ENCODE measurements at places on chromosomes 3 and 15.

GRCh38 chr15:58472821-58473581 lies 41.2 kb downstream of the LIPC start:
- no peaks in the 10 kb centered on the region for H3K27me3 ChIP-seq
- no peak overlapping the region for H3K4me3 ChIP-seq
- H3K36me3 ChIP-seq = no peaks in the 10 kb centered on the region
- peaks cover 31% of the 10 kb centered on the region for H3K4me1 ChIP-seq

- H3K4me1 ChIP-seq = no peaks in the 10 kb centered on the region
- no peak overlapping the region for H3K4me3 ChIP-seq
- no peaks in the 10 kb centered on the region for H3K27me3 ChIP-seq
- peak; percentile 8 for DNase-seq
These were observed 35.9 kb downstream of the SATB1 start for GRCh38 chr3:18389108-18389733.

- no peaks in the 10 kb centered on the region for H3K27me3 ChIP-seq
- no peak for DNase-seq
- H3K27ac ChIP-seq = no peak overlapping the region
- no peaks in the 10 kb centered on the region for H3K4me1 ChIP-seq
- no peak overlapping the region for H3K4me3 ChIP-seq
These were observed 336.1 kb downstream of the MFSD1 start for GRCh38 chr3:159137949-159138348.

DNA sequence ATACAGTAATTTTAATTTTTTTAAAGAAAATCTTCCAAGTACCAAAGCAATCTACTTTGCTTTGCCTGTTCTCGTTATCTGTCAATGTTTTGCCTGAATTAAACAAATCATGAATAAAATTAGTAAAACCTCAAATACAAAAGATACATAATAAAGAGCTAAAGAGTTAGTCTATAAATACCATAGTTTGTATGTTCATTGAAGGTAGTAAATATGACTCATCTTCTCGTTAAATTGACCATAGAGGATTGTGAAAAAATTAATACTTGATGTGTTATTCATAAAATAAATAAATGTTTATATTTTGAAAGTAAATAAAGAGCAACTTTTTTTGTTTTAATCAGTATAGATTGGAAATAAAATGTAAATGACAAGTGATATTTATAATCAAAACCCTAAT lies 246.5 kb upstream of the PLSCR5 start:
- H3K4me1 ChIP-seq = no peaks in the 10 kb centered on the region
- no peak overlapping the region for H3K4me3 ChIP-seq
- H3K27ac ChIP-seq = no peak overlapping the region
- H3K27me3 ChIP-seq = no peaks in the 10 kb centered on the region

DNA sequence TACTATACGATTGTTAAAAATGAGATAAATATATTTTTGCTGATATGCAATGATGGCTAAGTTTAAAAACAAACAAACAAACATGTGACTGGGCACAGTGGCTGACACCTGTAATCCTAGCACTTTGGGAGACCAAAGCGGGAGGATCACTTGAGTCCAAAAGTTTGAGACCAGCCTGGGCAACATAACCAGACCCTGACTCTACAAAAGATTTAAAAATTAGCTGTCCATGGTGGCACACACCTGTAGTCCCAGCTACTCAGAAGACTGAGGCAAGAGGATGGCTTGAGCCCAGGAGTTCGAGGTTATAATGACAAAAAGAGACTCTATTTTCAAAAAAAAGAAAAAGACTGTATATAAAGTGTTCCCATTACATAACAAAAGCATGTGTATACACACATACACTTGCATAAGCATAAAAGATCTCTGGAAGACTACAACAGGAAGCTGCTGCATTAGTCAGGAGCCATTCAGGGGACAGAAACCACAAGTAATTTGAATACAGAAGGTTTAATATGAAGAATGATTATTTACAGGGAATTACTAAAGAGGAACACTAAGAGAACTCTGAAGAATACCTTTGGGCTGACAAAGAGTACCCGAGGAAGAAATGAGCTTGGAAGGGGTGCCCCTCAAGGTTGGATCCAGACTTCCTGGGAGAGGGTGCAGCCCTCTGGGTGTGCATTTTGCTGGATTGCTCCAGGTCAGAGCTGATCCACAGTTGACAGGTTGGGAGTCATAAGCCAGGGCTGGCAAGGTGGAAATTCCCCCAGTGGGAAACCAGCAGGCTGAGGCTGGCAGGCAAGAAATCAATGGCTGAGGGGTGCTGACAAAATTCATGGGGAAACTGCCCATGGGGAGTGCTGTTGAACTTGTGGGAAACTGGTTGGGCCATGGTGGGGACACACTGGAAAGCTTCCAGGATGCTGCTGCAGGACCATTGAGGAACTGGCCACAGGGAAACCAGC lies 9.3 kb upstream of the TM4SF18 start:
- no peaks in the 10 kb centered on the region for H3K36me3 ChIP-seq
- H3K4me3 ChIP-seq = no peak overlapping the region
- H3K27ac ChIP-seq = no peak overlapping the region
- H3K27me3 ChIP-seq = no peaks in the 10 kb centered on the region
- DNase-seq = no peak

GRCh38 chr3:53044371-53044710 lies 1.5 kb downstream of the SFMBT1 start:
- H3K4me3 ChIP-seq = peak overlapping the region; percentile 67
- no peaks in the 10 kb centered on the region for H3K27me3 ChIP-seq
- H3K27ac ChIP-seq = no peak overlapping the region
- peaks cover 2% of the 10 kb centered on the region for H3K4me1 ChIP-seq
- DNase-seq = no peak
- no peaks in the 10 kb centered on the region for H3K36me3 ChIP-seq

DNA sequence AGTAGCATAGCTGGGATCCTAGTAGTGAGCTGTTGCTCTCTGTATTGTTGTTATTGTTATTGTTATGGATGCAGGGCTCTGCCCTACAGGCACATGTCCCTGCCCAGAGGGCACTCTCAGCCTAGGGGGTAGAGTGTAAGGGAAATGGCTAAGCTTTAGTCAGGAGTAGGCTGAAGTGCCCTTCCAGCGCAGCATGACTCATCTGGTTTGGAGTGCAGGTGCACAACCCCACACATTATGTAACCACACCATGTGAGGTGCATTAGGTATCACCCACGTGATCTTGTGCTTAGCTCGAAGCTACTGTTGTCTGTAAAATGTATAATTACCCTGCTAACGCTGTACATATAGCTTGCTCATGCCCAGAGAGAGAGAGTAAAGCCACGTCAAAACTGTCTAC lies 48.3 kb upstream of the TIPARP start:
- no peak overlapping the region for H3K4me3 ChIP-seq
- H3K27me3 ChIP-seq = no peaks in the 10 kb centered on the region
- no peaks in the 10 kb centered on the region for H3K36me3 ChIP-seq
- DNase-seq = no peak
- H3K4me1 ChIP-seq = no peaks in the 10 kb centered on the region

DNA sequence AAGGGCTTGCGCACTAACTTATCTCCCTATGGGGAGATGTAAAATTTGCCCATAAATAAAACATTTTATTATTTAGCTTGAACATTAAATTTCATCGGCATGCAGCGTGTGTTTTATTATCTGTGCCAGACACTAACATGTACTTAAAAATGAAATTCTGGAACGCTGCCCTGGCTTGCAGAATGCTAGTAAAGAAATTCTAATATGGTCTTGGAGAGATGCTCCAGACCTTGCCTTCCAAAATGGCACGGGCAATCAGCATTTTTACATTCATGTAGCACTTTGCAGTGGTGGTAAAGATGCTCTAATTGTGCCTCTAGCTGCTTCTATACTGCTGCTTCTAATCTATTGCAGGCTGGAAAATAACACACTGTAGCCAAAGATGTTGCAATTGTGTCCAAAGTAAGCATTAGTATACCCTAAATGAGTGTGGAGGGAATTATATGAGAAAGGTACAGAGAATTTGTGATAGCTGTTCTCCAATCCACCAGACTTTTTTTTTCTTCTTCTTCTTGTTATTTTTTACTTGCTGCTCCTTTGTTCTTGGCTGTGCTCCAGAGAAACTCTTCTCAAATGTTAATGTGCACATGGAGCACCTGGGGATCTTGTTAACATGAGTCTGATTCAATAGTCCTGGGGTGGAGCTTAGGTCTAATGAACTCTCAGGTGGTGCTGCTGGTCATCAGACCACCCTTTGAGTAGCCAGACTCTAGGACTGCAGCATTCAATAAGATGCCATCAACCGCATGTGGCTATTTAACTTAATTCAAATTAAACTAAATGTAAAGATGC lies 47.3 kb downstream of the CRABP1 start:
- H3K27me3 ChIP-seq = no peaks in the 10 kb centered on the region
- H3K27ac ChIP-seq = no peak overlapping the region
- peaks cover 17% of the 10 kb centered on the region for H3K4me1 ChIP-seq
- no peak overlapping the region for H3K4me3 ChIP-seq

DNA sequence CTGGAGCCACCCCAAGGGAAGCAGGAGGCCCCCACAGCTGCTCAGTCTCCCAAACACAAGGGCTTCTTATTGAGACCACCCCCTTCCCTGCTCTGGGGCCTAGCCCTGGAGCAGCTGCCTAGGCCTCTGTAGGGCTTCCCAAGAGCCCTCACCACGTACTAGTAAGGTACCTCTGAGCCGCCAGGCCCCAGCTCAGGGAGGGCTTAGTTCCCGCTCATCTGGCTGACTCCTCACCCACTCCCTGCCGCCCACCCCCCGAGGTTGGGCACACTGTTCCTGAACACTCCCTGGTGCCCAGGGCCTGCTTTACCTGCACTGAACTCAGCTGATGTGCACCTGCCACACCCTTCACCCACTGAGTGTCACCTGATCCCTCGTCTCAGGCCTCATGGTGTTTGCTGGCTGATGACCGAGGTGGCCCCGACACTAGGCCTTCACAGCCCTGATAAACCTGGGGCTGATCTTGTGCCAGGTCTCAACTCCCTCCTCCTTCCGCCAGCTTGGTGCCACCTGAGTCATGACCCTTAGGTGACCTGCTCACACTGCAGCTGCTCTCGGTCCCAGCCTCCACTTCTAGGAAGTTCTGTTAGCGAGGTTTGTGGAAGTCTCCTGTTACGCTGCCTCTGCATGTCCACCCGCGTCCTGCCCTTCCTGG lies 18.0 kb upstream of the SPTBN5 start:
- peaks cover 6% of the 10 kb centered on the region for H3K36me3 ChIP-seq
- H3K4me3 ChIP-seq = no peak overlapping the region
- no peak for DNase-seq
- no peak overlapping the region for H3K27ac ChIP-seq
- no peaks in the 10 kb centered on the region for H3K27me3 ChIP-seq

DNA sequence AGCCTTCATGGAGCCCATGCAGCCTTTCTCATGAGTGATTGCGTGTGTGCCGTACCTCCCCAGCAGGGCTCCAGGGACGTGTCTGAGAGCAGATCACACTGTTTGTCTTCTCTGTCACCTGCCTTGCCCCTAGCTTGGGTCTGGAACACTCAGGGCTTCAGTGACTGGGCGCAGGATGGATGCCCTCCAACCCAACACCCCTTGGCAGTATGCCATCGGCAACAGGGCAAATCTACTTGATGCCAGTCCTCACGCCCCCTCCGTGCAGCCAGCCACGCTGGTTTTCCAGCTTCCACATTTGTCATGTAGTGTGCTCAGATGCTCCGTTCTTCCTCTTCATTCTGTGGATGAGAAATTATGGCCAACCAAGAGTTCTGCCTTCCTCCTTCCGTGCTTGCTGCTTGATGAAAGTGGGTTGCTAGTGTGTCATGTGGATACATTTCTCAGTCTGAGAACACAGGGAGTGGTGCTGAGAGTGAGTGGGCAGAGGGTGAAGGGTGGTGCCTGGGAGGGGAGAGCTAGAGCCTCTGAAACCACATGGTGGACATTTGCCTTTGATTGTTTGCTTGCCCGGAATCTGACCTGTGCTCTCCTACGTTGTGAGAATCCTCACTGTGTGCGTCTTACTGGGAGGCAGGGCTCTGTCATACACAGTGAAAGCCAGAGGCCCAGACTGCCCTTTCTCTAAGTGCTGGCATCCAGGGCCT lies 97.2 kb downstream of the FAM43A start:
- H3K27ac ChIP-seq = no peak overlapping the region
- H3K4me1 ChIP-seq = no peaks in the 10 kb centered on the region
- H3K36me3 ChIP-seq = no peaks in the 10 kb centered on the region
- no peak for DNase-seq

DNA sequence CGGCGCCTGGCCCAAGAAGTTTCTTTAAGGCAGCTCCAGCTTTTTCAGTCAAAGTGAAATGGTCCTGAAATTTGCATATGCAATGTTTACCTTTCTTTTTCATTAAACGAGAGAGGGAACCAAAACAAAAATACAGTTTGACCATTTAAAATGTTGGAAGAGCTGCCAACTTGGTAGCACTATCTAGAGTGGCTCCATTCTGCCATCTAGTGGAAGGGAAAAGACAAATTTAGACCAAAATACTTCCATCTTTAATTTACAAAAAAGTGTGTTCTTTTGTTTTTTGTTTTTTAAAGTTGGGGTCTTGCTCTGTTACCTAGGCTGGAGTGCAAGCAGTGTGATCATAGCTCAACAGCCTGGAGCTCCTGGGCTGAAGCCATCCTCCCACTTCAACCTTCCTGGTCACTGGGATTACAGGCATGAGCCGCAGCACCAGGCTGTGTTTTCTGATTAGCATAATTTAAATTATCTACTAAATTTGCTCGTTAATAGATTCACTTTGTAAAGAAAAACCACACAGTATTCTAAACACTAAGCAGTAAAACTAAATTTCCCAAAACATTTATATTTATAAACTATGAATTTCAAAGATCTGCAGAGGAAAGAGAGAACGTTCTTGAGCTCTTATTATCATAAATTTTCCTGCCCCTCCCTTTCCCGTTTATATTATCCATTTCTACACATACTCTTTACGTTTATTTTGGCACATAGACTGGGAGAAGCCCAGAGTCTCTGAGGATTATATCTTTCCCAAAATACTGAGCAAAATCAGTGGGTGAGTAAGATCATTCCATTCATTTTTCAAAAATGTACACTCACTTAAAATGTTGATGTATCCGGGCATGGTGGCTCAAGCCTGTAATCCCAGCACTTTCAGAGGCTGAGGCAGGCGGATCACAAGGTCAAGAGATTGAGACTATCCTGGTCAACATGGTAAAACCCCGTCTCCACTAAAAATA lies 15.4 kb upstream of the RFC4 start:
- H3K36me3 ChIP-seq = no peaks in the 10 kb centered on the region
- H3K27ac ChIP-seq = no peak overlapping the region
- DNase-seq = no peak
- H3K27me3 ChIP-seq = peaks cover 2% of the 10 kb centered on the region

- H3K4me1 ChIP-seq = no peaks in the 10 kb centered on the region
- H3K36me3 ChIP-seq = no peaks in the 10 kb centered on the region
- H3K27ac ChIP-seq = no peak overlapping the region
- no peak overlapping the region for H3K4me3 ChIP-seq
- H3K27me3 ChIP-seq = no peaks in the 10 kb centered on the region
These were observed 40.5 kb upstream of the CDV3 start for GRCh38 chr3:133532951-133533350.

DNA sequence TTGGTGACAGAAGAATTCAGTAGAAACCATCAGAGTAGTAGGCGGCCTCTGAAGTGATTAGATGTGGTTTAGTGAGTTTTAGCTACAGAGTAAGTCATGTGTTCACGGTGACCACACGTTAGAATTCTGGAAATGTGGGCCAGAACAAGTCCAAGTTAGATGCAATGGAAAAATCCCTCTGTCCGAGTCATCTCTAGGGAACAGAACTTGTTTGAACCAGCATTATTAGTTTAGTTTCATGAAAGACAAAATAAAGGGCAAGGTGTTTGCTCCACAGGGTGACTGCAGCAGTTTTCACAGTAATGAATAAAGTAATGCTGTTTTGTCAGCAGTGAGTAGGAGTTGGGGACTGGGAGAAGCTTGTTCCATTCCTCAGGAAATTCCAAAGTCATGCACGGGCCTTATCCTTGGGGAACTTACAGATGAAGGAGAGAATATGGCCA lies 100.2 kb downstream of the CGNL1 start:
- no peak overlapping the region for H3K27ac ChIP-seq
- H3K27me3 ChIP-seq = no peaks in the 10 kb centered on the region
- H3K36me3 ChIP-seq = no peaks in the 10 kb centered on the region
